ENCODE measurements at places on chromosomes 1 and 21.
A peak's percentile ranks its signal among the peaks of the same experiment; 100 is the strongest.

DNA sequence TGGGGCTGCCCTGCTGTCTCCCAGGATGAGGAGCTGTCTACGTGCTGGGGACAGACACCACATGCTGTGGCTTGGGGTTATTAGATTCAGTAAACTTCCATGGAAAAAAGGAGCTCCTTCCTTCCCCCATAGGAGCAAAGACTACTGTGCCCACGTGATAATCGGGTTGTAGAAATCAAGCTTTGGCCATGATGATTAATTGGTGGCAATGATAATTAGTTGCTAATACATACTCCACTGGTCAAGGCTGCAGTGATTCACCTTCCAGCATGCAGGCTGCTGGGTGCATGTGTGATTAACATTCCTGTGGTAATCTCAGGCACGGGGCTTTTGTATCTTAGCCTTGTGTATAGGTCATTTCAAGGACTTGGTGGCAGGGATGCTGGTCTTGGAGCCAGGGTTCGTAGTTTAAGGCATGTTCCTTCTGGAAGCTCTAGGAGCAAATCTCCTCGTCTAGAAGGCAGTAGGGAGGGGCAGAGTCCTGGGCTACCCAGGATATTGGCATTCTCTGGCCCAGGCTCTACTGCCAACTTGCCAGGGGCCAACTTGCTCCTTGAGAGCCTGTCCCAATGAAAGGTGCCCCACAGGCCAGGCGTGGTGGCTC lies 41.4 kb downstream of the TMCO4 start:
- no peak for DNase-seq

DNA sequence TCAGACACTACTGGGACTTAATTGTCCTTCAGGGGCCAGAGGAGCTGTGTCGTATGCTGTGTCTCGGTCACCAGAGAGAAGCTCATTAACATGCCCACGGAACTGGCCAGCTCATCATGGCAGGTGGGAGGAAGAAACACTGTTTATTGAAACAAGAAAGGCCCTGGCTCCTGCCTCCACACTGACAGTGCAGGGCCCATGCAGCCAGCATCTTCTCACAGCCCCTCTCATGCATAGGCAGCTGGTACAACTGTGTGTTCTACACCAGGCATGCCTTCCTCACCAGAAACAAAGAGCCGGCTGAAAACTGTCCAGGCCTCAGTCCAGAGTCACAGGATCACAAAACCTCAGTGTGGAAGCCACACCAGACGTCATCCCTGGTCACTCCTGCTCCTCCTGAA lies 106.0 kb downstream of the UBE2U start:
- no peak for DNase-seq

GRCh38 chr1:20368866-20369470 lies 78.3 kb downstream of the VWA5B1 start:
- no peak for DNase-seq

DNA sequence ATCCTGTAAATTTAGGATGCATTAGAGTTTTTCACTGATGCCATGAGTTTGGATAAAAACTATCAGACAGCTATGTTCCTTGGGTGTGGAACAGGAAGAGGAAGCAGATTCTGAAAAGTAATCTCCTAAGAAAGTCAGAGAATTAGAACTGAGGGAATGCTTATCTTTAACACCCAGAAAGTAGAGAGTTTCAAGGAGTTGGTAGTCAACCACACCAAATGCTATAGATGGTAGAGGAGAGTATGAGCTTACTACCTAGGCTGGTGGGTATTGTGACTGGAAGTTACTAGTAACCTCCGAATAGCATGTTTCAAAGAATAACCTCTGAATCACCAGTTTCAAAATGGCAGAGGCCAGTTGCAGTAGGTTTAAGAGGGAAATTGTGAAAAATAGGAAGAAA lies 288.0 kb downstream of the HMCN1 start:
- DNase-seq: no peak

- DNase-seq: no peak
These were observed 1.3 kb downstream of the USF1 start for GRCh38 chr1:161044535-161044907.

- DNase-seq: no peak
These were observed 157.3 kb upstream of the RUNX1 start for GRCh38 chr21:35206141-35207125.

GRCh38 chr21:41066086-41066938 lies 101.6 kb upstream of the BACE2 start:
- DNase-seq: no peak

DNA sequence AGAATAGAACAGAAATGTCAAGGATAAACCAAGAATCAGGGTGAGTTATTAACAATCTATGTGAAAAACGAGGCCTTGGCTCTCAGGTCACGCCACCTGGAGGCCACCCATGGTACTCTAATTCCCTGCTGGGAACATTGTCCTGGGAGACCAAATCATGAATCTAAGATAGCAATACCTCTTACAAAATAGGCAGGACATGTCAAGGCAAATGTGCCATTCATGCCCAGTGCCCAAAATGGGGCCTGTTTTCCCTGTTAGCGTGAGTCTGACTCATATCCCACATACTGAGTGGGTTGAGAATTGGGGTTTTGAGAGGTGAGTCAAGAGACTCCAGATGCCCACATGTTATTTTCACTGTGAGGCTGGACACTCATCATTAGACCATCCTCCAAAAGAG lies 380.8 kb downstream of the HHIPL2 start:
- DNase-seq: peak; percentile 3

- no peak for DNase-seq
These were observed 102.9 kb downstream of the ZZZ3 start for GRCh38 chr1:77579547-77579946.

DNA sequence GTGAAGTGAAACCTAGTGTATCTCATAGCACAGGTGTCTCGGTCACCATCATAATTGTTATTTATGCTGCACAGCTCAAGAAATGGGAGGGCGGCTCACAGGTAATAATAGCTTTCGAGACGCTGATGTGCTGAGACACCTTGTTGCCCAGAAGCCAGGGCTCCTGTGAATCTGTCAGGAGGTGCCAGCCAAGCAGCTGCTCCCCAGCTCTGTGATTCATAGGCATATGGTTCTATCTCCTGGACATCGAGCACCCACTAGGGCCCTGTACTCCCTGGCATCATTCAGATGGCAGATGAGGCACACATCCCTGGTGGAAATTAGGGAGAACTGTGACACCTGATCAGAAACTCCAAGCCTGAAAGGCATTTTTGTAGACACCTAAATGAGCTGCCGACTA lies 53.5 kb downstream of the SYT6 start:
- DNase-seq: no peak

DNA sequence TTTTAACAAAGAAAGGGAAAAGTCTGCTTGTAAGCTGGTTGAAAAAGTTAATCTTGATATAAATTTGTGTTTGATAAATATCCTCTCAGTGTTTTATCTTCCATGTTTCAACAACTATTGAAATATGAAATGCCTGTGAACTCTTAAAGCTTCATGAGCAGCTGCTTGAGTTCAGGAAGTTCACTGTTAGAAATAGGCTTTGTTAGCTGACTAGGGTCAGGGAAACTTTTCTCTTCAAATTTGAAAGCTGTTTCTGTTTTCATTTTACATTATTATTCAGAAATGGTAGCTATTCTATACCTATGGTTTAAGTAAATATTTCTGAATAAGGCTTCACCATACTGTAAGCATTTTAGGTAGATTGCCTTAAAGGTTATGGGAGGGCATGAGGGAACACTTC lies 191.7 kb downstream of the HS2ST1 start:
- DNase-seq: no peak

DNA sequence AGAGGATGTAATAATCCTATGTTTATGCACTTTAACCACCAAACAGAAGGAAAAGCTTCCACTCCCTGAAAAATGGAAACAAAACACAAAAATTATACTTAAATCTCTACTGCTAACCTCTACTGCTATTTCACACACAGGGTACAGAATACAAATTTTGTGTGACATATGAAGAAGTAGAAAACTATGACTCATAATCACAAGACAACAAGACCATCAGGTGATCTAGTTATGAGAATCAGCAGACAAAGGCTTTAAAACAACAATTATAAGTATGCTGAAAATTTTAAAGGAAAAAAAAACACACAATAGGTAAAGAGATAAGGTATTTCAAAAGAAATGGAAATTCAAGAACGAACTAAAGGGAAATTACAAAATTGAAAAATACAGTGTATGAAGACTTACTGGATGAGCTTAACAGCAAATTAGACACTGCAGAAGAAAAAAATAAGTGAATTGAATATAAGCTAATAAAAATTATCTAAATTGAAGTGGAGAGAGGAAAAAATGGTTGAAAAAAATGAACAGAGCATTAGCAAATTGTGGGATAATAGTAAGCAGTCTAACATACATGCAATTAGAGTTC lies 13.6 kb upstream of the NAV1 start:
- DNase-seq: no peak

GRCh38 chr1:7621334-7622219 lies 149.5 kb upstream of the VAMP3 start:
- no peak for DNase-seq

DNA sequence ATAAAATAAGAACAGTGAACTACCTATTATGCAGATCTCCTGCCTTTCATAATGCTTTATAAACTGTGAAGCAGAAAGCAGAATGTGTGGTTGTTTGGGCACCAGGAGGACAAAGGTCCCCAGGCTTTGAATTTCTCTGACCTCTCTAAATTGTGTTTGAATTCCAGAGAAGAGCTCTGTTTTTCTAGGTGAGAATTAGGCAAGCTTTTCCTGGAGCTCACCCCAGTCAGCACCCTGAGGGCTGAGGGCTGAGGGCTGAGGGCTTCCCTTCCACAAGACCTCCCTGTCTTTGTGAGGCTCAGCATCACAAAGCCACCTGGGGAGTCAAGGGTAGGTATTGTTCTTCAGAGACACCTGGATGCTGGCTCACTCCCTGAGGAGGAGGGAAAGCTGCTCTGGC lies 45.5 kb upstream of the LRIG2 start:
- DNase-seq: no peak

DNA sequence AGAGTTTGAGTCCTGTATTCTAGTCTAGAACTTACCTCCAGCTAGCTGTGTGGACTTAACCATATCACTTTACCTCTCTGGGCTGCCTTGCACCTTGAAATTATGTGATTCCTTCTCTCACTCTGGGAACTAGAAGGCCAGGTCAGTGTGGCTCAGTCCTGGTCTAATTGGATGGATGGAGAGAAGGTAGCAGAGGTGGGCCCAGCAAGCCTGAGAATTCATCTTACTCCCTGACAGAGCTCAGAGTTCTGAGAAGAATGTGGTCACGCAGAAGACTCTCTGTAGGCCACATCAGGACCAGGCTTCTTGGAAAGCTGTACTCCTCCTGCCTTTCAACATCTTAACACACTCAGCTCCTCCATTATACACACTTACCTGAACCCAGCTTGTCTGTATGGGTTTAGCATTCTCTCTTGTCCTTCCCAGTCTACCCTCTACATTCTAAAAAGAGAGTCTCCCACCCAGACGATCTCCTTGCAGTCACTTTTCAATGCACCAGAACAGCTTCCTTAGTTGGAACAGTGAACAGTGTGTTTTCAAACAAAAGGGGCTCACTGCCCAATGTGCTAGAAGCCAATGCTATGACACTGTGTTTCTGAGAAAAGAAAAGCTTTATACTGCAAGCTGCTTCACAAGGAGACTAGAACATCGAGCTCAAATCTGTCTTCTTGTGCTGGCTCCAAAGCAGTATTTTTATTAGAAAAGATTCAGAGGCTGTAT lies 60.5 kb downstream of the CAPN9 start:
- DNase-seq: no peak

DNA sequence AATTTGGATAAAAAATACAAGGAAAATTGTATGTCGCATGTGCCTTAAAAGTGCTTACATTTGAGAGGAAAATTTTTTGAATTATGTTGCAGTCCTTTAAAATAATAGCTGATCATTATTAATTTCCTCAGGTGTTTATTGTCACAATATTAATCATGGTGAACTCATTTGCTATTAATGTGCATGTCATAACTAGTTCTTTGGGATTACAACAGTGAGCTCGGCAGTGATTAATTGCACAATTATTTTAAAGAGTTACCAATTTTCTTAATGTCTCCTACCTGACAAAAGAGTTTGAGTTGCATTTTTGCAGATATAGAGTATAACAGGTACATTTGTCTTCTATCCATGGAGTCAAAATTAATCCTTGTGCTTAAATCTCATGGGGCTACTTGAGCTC lies 854.3 kb downstream of the BRINP3 start:
- no peak for DNase-seq

GRCh38 chr1:10306435-10306834 lies 92.4 kb upstream of the PGD start:
- no peak for DNase-seq

DNA sequence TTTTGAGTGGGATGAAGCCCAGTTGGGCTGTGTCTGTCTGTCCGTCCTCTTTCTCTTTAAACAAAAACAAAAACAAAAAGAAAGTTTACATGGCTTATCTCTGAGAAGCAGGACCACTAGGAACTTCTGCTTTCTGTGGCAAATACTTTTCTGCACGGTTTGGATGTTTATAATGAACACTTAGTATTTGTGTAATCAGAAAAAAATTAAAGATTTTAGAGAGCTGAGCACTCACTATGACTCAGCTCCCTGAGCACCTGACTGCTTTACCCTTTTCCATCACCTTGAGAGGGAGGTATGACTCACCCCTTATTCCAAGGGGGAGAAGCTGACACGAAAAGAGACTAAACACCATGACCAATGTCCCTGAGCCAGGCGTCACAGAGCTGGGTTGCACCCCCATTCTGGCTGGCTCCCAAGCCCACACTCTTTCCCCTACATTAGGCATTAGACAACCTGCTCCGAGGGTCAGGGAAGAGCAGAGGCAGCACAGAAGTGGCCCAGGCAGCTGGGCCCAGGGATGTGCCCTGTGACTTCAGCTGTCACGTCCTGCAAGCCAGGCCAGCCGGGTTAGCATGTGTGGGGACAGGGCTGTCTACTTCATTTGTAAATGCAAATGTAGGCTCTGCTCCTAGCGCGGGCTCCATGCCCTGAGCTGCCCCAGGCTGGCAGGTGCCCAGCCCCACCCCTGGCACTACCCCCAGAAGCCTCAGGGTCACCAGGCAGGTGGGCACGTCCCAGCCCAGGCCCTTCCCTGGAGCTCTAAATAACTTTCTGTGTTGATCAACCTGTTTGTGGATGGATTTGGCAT lies 30.4 kb downstream of the RAP1GAP start:
- no peak for DNase-seq

GRCh38 chr1:245396615-245397014 lies 241.8 kb downstream of the KIF26B start:
- DNase-seq: no peak

DNA sequence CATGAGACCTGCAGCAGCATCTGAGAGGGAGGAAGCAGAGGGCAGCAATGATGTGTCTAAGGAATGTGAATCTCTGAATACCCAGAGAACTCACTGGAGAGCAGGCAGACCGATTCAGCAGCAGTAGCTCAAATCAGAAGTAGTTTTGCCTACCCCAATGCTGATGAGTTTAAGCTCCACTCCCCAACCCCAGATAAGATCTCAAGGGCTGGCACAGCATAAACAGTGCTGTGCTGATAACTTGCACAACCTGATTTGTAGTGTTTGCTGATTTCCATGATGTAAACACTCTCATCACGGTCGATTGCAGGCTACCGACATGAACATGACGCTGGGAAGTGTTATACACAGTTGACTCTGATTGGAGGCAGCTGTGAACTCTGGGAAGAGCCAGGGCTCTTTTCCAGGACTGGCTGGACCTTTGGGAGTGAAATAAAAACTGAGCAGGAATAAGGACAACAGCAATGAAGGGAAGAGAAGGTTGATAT lies 11.2 kb upstream of the HMGCS2 start:
- no peak for DNase-seq

- no peak for DNase-seq
These were observed 87.4 kb upstream of the CLDN14 start for GRCh38 chr21:36567216-36567885.

- DNase-seq: no peak
These were observed 21.5 kb upstream of the ARHGAP29 start for GRCh38 chr1:94258873-94259331.
